Cortex of kidney (tissue), 1 donor: ENCODE measurements at places on chromosomes 7 and 10.

DNA sequence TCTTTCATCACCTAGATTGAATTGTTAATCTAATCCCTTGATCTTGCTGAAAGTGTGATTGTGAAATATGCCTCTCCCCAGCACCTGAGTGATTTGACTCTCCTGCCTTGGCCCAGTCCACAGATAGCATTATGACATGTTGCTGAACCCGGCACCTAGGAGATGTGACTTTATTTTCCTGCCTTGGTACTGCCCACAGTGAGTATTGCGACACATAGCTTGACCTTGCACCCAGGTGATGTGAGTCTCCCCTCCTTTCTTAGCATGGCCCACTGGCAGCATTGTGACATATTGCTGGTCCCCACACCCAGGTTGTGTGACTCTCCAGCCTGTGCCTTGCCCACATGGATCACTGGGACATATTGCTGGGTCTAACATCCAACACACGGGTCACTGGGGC lies 32.5 kb upstream of the ZNF107 start:
- DNase-seq, result no peak

- DNase-seq, result no peak
Measured at GRCh38 chr7:1520539-1521234, 9.8 kb upstream of the MAFK start.

DNA sequence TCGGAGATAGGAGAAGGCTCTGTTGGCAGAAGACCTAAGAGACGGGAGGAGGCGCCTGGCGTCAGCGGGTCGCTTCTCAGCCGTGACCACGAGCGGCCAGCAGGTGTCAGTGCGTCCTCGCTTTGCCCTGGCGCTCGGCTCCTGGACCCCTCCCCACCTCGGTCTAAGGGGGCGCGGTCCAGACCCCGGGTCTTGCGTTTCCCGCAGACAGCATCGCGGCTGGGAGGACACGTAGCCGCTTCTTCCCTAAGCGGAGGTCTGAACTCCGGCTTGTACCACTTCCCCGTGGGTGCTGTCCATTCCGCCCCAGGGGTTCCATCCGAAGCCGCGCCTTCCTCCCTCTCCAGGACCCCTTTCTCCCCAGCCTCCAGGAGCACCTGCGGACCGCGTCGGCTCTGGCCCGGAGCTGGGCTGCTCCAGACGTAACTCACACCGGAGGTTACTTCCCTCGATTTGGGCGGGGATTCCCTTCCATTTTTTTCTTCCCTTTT lies 593 bp upstream of the ADRA2A start:
- no peak for DNase-seq

- DNase-seq, result no peak
Measured at GRCh38 chr10:104614245-104614831, 26.8 kb upstream of the SORCS3 start.

DNA sequence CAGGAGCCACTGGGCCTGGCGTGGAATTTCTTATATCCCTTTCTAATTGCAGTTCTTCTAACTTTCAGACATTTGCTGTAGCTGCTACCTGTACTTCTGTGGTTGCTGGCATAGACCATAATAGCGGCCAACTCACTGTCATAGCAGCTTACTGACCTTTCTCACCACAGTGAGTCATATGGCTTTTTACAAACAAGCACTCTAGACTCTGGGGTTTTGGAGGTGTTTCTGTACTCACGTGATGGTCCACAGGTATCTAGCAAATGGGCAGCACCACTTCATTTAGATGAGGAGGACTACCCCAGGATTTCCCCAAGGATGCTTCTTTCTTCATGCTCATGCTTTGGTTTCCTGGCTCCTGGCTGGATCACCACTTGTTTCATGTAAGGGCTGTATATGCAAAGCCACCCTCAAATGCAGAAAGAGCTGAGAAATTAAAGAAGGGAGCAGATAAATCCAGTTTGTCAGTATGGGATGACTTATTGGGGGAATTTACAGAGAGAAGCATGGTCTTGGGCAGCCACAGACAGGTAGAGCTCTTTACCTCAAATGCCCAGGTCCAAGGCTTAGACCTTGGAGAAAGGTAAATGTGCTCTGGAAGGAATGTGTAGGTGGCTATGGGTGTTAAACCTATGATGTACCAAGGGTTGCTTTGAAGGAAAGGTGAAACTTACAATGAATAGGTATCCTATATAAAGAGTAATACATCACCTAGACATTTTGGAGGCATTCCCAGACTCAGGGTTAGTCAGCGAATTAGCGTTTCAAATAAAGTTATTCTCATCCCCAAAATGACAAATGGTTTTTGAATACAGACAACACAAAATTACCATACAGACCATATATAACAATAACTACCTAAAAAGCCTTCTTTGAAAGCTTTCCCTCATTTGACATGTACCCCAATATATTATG lies 15.9 kb upstream of the SLC25A16 start:
- DNase-seq, result no peak
